ENCODE measurements at places on chromosomes 7 and 10.

DNA sequence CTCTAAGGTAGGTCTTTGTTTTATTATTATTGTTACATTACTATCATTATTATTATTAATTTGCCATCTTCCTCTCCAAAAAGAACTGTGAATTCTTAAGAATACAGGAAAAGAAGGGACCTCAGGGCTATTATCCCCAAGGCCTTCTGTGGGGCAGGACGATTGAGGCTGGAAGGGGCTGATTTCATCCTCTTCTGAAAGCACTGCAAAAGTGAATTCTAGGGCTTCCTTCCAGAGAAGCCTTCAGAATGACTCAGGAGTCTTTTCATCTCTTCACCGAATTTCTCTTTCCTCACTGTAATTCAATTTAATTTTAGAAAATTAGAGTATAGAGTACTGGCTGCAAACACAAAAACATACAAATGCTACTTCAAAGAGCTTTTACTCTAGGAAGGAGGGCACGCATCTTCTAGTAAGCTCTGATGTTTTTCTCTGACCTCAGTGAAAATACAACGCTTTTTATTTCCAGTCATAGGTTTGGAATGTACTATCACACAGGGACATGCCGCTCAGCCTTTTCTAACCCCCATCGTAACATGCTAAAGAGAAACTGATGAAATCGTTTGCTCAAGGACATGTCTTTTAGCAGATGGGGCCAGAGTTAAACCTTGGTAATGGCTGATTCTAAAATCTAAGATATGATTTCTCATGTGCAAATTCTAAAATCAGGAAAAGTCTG is 280.2 kb upstream of the PITRM1 start:
- DNase-seq, result no peak

DNA sequence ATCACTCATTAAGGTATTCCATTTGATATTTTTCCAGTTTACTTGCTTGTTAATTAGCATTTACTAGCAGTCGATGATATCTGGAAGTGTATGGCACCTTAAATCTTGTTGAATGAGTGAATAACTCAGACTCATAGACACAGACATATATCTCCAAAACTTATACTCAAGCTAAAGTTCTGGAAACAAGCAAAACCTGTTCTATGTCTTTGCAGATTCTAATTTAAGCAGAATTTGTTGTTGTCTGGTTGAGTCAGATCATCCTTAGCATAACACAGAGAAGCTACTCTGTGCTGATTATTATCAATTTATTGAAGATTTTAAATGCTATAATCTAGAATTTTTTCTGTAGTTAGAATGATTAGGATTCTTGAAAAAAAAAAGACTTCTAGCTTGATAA is 296.2 kb downstream of the MDFIC start:
- no peak for DNase-seq

DNA sequence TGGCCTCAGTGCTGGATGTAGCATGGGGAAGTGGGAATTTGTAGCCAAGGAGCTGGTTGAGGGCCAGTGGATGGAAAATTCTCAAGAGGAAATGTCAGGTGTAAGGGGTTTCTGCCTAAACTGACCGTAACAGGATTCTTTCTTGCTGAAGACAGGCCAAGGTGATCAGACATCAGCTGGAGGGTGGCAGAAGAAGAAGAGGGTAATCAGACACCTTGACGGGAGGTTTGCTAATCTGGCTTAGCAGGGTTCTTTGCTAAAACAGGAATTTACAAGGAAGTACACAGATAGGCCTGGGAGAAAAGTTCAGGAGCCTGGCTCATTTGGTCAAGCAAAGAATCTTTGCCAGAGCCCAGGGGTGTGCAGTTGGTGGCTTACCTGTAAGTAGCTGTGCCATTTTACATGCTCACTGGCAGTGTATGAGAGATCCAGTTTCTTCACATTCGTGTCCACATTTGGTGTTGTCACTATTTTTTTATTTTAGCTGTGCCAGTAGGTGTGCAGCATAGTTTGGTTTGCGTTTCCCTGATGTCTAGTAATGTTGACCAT is 73.7 kb downstream of the BMPR1A start:
- DNase-seq, result peak; percentile 29

DNA sequence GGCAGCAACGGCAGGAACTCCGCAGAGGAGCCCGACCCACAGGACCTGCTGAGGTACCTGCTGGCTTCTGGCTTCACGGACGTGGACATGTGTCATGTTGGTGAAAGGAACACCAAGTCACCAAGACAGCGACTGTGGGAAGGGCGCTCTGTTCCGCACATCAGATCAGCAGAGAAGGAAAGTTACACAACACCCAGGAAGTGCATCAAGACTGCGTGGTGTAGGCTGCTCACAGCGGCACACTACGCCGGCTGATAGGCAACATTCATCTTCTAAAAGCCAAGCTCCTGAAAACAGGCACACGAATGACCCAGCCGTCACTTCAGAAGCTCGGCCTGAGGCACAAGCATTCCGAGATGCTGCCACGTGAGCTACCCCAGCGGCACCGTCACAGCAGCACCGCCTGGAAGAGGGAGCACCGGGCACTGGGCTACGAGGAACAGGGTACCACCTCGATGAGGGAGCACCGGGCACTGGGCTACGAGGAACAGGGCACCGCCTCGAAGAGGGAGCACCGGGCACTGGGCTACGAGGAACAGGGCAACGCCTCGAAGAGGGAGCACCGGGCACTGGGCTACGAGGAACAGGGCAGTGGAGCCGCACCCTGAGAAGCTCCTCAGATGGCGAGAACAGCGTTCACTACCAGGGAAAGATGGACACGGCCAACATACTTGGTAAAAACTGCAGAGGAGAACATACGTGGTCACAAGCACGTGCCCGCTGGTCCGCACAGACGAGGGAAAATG is 86.7 kb downstream of the MAD1L1 start:
- no peak for DNase-seq

GRCh38 chr7:131921016-131921415 is 364.6 kb upstream of the PODXL start:
- DNase-seq, result no peak

GRCh38 chr10:132774902-132775863 is 10.8 kb downstream of the NKX6-2 start:
- DNase-seq, result no peak

DNA sequence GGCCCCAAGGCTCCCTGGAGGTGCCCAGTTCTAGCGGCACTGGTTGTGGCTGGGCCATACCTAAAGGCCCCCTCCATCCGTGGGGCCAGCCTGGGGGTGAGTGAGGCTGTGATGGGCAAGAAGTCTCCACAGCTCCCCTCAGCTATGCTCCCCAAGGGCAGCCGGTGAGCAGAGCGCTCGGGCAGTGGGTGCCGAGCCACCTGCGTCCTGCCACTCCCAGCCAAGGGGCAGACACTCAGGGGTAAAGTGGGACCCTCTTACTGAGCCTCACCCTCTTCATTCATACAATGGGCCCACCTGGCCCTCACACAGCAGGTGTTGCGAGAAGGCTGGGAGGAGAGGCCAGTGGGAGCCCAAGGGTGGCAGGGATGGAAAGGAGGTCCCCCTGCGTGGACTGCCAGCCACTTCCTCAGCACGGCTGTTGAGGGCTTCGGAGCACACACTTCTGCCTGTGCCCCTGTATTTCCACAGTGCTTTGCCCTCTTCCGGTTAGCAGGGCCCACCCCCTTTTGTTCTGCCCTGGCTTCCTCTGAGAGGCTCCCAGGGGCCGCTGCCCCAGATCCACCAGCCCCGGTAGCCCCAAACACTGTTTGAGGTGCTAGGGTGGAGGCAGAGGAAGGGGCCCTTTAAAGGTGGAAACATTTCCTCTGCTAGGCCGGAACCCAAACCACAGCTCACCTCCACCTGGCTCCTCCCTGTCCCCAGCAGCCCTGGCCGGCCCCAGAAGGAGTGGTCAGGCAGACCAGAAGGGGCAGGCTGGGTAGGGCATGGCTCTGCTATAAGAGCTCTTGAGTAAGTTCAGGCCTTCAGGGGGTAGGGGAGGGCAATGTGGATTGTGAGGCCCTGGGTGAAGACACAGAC is 16.4 kb upstream of the C10orf105 start:
- DNase-seq, result no peak

DNA sequence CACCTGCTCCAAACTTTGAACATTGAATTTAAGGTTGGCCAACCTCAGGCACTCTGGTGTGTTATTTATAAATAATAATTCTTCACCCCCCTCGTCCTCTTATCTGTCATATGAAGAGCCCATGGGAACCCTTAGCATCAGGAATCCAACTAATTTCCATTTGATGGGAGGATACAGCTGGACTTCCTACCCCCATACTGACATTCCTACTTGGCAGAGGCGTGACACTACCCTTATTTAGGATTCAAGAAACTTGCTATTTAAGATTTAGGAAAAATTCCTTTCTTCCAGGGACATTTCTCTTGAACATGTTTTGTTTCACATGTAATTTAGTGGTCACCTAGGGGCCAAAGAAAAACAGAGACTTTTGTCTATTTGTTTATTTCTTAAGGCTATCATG is 171.9 kb upstream of the NRP1 start:
- DNase-seq, result no peak

DNA sequence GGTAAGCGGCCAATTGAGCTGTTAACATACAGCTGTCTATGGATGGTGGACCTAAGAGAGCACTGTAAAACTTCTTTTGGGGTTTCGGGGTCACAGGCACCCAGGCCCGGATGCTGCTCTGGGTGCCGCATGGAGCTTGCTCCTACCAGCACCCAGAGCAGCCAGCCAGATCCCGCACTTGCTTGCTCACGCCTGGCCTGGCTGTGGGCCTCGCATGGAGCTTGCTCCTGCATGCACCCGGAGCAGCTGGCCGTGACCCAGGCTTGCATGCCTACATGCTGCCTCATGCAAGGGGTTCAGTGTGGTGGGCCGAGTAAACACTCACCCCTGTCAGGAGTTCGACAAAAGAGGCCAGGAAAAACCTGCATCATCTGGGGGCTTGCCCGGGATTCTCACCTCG is 896.9 kb downstream of the SORCS1 start:
- no peak for DNase-seq

DNA sequence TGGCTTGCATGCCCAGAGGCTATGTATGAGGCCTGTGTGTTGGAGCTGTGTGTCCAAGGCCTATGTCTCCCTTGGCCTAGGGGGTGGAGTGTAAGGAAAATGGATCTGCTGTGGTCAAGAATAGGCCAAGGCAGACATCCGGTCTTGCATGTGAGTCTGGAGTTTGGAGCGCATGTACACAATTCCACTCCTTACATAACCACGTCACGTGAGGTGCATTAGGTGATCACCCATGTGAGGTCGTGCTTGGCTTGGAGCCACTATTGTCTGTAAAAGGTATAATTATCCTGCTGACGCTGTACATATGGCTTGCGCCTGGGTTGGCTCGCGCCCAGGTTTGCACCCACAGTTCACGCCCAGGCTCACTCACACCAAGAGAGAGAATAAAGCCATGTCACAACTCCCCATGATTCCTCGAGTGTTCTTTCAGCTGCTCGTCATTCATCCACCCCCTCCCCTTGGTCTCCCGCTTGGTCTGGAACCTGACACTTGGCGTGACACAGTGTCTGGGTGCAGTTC is 105.5 kb downstream of the BICC1 start:
- DNase-seq, result peak; percentile 15

- no peak for DNase-seq
Measured at GRCh38 chr10:101380353-101381017, 26.5 kb downstream of the BTRC start.

- no peak for DNase-seq
Measured at GRCh38 chr10:127016331-127016730, 111.1 kb downstream of the DOCK1 start.

DNA sequence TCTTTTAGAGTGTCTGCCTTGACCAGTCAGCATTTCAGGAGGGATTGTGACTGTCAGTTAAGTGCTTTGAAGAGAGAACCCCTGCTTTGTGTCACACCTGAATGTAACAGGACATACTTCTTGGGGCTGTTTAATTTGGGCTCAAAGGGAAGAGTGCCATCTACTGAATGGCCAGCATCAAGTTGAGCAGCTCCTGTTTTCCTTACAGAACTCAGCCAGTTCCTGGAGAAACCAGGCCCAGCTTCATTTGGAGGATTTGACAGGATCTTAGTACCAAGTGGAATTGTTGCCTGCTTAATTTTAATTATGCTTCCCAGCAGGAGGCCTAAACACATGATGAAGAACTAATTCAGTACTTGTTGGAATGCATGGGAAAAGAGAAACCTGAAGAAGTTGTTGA is 8.3 kb downstream of the ADD3 start:
- DNase-seq, result peak; percentile 28

- DNase-seq, result peak; percentile 31
Measured at GRCh38 chr7:30910411-30911073, 1.1 kb upstream of the AQP1 start.

GRCh38 chr10:65482848-65483247 is 1443.0 kb upstream of the LRRTM3 start:
- no peak for DNase-seq

DNA sequence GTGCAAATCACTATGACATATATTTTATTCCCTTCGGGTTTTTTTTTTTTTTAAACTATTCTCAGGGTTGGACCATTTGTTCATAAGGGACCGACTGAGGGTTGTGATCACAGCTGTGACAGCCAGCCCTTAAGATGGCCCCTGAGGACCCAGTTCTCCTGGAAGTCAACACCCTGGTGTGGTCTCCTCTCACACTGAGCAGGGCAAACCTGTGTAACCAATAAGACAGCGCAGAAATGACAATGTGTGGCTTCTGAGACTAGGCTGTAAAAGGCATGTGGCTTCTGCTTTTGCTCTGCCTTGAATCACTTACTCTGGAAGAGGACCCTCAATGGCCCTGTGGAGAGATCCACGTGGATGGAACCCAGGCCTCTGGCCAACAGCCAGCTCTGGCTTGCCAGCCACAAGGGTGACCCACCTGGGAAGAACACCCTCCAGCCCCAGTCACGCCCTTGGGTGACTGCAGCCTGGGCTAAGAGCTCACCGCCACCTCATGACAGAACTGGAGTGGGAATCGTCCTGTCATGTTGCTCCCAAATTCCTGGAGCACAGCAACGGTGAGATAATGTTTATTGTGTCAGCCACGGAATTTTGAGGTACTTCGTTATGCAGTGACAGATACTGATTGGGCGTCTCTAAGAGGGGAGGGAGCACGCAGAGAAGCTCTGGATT is 127.1 kb downstream of the CLEC2L start:
- DNase-seq, result no peak

DNA sequence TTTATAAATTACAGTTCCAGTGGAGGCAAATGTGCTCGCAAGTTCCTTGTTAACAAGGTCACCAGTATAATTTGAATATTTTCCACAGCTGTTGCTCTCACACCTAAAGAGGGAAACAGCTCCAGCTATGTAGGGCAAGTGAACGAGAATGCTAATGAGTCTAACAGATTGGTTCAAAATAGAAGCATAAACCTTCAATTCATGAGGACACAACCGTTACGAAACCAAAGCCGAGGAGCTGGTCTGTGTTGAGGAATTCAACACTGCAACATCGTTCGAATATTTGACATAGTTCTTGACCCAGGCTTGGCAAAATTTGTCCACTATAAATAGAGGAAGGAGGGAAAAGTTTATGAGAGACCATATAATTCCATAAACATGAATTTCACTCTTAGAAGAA is 161.3 kb downstream of the KLF6 start:
- DNase-seq, result no peak

Measured in NCI-H82 (cell line).